Left ventricle myocardium inferior (tissue), 1 donor: ENCODE measurements at places on chromosomes 7 and 10. TPM values are rescaled to one million over a fixed set of nuclear protein-coding genes. Genes with fewer than 3 reads are reported as not detected.

Gene EFCAB10
- not detected for total RNA-seq

Gene OR6V1
- not detected for total RNA-seq

Gene OR2A12
- not detected for total RNA-seq

Gene ACBD7
- total RNA-seq: not detected

Gene DYNC1I1
- 38.8 TPM for total RNA-seq

Gene CCDC71L
- total RNA-seq: 6.0 TPM

Gene CYP2C9
- total RNA-seq: not detected

Gene ARHGAP19
- total RNA-seq: 4.2 TPM

Gene SPDYE1
- total RNA-seq: not detected

Gene SLC37A3
- total RNA-seq: 7.5 TPM

Gene PPP1R17
- not detected for total RNA-seq

Gene EBLN1
- total RNA-seq: not detected

Gene IQUB
- total RNA-seq: 0.38 TPM

Gene MMD2
- not detected for total RNA-seq

Gene SPDYE6
- not detected for total RNA-seq

Gene REPIN1
- 110 TPM for total RNA-seq

Gene SPDYE5
- total RNA-seq: not detected

Gene NPFFR1
- not detected for total RNA-seq

Gene CFAP58
- total RNA-seq: 3.5 TPM

Gene KCNMA1
- 1.8 TPM for total RNA-seq

Gene LRRC4
- total RNA-seq: 4.4 TPM

Gene LEP
- 0.14 TPM for total RNA-seq

Gene TRPV5
- not detected for total RNA-seq

Gene OR6B1
- total RNA-seq: not detected

Gene ZNF804B
- total RNA-seq: not detected

Gene GPR146
- total RNA-seq: 29.8 TPM

Gene PNLIPRP1
- not detected for total RNA-seq

Gene TLX1
- not detected for total RNA-seq

Gene ADK
- 41.3 TPM for total RNA-seq

Gene VPS37D
- total RNA-seq: 3.1 TPM

Gene CYP2C19
- not detected for total RNA-seq

Gene HTR5A
- not detected for total RNA-seq

Gene CRHR2
- 0.19 TPM for total RNA-seq

Gene ARL5B
- total RNA-seq: 5.6 TPM

Gene RASA4B
- 5.7 TPM for total RNA-seq

Gene CHST3
- 18.0 TPM for total RNA-seq

Gene C10orf53
- total RNA-seq: not detected

Gene SAMD9
- total RNA-seq: 2.8 TPM
